ENCODE measurements at places on chromosomes 2 and 18.

GRCh38 chr2:239383759-239384156, 17.1 kb downstream of the HDAC4 start:
- no peak for DNase-seq

DNA sequence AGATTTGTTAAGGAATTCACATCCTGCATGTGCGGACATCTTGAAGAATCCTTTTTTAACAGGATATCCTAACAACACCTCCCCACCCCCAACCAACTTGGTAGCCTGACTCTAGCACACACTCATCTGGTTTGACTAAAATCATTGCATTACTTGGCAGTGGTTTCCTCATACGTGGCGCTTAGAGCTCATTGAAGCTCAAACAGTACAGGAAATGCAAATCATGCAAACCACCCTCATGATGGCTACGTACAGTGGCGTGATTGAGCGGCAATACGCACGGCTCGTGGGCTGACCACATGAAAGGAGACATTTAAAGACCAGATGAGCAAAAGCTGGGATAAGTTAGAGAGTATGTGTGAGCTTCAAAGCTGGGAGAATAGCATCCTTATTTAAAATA, 336.2 kb downstream of the ZEB2 start:
- DNase-seq = no peak

DNA sequence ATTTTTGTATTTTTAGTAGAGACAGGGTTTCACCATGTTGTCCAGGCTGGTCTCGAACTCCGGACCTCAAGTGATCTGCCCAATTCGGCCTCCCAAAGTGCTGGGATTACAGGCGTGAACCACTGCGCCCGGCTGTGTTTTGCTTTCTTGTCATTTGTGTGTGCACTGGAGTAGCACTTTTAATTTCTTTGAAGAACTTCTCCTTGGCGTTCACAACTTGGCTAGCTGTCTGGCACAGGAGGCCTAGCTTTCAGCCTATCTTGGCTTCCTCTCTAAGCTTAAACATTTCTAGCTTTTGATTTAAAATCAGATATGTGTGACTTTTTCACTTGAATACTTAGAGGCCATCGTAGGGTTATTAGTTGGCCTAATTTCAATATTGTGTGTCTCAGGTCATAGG, 93.0 kb downstream of the COMMD1 start:
- no peak for DNase-seq

DNA sequence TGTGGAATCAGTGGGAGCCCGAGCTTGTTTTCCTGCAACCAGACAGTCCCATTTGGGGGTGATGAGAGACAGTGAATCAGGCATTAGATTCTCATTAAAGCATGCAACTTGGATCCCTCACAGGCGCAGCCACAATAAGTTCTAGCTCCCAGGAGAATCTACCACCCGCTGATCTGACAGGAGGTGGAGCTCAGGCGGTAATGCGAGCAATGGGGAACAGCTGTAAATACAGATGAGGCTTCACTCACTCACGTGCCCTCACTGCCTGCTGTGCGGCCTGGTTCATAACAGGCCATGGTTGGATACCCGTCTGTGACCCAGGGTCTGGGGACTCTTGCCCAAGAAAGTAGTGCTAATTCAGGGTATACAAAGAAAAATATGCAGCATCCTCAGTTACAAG, 144.8 kb upstream of the RGPD4 start:
- no peak for DNase-seq

DNA sequence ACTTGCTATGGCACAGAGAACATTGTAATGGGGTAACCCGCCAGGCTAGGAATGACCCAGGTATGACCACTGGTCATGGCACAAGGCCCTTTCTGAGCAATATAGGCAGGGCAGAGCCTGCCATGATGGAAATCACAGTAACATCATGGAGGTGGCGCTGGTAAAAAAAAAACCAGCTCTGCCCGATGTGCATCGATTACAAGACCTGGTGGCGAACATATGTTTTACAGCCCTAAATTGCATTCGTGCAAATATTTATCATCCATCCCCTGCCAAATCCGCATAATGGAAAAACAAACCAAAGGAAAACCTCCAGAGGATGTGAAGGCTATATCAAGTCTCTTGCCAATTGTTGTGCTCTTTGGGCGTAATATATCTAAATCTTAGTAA, 60.6 kb downstream of the SEMA4F start:
- no peak for DNase-seq

DNA sequence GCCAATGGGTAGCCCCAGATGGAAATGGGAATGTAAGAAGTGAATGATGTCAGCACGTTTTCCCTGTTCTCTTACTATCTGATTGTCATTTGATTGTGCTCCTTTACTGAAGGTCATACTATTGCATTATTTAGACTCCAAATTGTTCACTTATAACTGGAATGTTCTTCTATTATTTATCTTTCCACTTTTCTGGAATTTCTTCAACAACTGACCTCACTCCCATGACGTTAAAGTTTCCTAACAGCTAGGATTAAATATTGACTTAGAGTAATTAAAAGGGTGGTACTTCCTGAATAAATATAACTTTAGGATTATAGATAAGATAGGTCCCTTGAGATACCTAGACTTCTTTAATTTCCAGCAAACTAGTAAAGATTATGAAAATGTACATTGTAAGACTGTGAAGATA, 10.9 kb upstream of the GULP1 start:
- no peak for DNase-seq

GRCh38 chr2:64186699-64187605, 42.7 kb upstream of the PELI1 start:
- DNase-seq = no peak

DNA sequence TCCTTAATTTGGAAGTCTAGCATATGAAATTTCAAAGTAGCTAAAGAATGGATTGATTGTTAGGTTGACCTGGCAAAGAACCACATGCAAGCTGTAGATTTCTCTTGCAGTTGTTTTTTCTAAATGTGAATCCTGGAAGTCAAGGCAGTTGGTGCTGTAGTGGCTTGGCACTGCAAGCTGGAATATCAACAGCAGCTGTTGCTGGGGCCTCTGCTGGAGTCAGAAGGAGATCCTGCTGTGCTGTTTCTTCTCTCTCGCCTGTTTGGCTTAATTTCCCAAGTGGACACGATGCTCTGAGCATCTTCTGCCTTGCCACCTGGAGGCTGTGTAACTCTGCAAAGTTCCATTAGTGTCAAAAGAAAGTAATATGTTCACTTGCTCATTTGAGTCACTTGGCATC, 12.6 kb downstream of the PIK3C3 start:
- DNase-seq = no peak

DNA sequence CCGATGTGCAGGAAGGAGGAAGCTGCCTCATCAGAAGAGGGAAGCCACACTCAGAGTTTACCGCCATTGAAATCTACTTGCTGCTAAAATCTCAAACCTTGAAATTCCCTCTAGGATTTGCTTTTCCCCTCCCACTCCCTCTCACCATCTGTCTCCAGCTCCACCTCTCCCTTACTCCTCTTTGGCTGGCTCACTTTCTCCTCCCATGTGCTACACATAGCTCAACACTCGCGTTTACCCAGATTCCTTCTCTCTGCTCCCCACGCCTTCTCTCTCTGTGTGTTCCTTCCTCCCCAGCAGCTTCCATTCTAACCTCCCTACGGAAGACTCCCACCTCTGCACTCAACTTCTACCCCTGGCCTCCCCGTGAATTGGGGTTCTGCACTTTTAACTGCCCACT, 143.1 kb downstream of the DNER start:
- DNase-seq = no peak

DNA sequence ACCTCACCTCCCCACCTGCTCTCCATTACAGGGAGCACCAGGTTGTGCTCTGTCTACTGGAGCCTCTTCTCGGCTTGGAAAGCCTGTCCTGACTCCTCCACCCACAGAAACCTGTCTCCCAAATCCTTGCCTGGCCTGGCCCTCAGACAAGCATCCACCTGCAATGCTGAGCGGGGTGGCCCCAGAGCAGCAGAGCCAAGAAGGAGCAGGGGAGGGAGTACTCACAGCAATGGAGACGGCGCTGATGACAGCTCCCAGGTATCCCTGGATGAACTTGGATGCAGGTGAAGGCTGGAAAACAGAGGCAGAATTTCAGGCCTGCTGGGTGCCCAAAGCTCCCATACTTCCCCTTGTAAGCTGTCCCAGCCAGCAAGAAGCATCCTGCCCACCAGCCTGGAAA, 72.8 kb downstream of the SFXN5 start:
- no peak for DNase-seq

Data from NCI-H1105 treated with DMSO at 0.1 percent for 48 hours (cell line).